NCI-H1930 (cell line): ENCODE measurements at places on chromosomes 1 and 21.

DNA sequence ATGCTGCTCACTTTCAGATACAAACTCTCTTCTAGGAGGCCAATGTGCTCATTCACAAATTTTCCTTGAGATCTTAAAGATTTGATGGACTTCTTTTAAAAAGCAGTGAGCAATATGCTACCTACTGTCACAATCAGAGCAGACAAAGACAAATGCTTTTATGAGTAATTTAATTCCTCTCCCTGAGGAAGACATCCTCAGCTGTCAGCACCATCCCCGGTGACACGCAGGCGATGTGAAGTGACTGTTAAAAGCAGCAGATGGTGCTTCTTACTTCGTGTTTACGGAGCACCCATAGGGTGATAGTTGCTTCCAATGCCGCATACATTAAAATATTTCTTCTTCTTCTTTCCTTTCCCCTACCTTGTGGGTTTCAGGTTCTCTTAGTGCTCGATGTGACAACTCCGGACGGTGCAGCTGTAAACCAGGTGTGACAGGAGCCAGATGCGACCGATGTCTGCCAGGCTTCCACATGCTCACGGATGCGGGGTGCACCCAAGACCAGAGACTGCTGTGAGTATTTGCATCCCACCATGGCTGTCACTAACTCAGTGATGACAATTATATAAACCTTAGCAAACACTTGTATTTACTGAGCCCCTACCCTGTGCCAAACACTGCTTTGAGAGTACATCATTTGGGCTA lies 29.1 kb downstream of the LAMC2 start:
- no peak for DNase-seq

DNA sequence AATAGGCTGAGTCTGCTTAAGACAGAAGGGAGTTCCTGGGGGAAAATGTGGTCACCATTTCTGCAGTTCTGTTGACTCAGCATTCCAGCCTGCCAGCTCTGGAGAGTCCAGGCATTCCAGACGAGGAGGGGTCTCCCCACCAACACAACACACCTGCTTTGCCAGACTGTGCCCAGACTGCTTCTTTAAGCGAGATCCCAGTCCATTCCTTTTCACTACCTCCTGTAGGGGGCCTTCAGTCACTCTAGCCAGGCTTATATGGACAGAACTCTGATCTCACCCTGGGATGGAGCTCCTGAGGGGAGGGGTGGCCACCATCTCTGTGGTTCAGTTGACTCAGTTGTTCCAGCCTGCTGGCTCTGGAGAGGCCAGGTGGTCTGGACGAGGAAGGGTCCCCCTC lies 48.5 kb downstream of the UBE2U start:
- DNase-seq = no peak

GRCh38 chr1:92980732-92981647 lies 19.7 kb upstream of the DIPK1A start:
- DNase-seq = no peak

DNA sequence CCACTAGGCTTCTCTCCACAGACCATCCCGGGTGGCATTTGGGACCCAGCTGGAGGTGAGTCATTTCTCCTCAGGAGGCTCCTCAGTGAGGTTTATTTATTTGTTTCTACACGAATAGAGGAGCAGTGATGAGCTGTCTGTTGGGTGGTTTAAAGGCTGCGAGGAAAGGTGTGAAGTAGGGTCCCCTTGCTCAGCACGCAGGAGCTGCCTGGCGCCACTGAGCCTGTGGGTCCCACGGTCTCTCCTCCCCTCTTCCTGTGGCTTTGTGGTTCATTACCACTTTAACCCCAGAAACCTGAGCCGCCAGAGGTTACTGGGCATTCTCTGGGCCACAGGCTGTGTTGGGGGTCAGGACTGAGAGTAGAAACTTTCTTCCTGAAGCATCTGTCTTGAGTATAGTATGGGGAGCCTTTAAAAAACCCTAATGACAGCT lies 39.9 kb downstream of the IL6R start:
- DNase-seq = no peak

GRCh38 chr1:218429301-218429700 lies 84.2 kb downstream of the TGFB2 start:
- no peak for DNase-seq

- DNase-seq = no peak
Measured at GRCh38 chr1:183609313-183609712, 19.1 kb upstream of the NCF2 start.

DNA sequence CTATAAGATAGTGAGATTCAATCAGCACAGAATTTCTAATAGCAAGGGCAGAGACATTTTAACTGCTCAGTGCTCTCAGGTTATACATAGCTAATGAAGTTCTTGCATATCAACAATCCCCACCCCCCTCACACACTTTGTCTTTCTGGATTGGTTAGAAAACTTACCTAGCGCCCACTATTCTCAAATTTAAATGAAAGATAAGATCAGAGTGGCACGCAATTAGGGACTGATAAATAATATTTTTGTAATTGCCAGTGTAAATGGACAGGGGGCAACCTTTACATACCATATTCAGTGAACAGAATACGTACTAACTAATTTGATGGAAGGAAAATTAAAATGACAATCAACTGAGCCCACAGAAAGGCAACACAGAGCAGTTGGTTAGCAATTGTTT lies 11.7 kb downstream of the SELL start:
- no peak for DNase-seq

GRCh38 chr1:196098000-196098399 lies 510.2 kb downstream of the KCNT2 start:
- DNase-seq = no peak

- no peak for DNase-seq
Measured at GRCh38 chr1:54052431-54052933, 522 bp downstream of the TMEM59 start.

DNA sequence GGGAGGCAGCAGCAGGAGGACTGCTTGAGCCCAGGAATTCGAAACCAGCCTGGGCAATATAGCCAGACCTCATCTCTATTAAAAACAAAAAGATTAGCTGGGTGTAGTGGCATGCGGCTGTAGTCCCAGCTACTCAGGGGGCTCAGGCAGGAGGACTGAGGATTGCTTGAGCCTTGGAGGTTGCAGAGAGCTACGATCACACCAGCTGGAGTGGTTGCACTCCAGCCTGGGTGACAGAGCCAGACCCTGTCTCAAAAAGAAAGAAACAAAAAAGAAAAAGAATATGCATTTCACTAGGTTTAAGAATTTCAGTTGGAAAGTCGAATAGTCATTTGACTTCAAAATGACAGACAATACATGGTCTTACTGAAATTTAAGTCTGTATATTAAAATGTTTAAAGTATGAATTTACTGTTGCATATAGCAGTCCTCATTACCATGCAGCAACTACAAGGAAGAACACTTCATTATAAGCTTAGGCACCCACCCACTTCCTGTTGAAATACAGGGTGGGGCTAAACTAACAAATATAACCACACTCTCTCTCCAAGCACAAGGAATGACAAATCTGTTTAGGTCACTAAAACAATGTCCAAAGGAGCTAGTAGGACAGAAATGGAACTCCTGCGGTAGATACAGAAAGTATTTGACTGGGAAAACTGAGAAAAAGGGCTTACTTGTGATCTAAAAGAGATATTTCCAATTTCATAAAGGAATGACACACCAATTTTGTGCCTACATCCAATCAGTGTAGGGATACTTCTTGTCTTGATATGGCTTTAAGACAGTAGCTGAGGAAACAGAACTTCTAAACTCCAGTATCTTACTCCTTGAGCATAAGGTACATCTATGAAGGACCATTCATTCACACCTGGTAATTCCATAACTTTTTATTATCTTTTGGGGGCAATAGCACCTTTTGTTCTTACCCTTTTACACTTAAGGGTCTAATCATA lies 44.1 kb downstream of the GPR3 start:
- DNase-seq = no peak

DNA sequence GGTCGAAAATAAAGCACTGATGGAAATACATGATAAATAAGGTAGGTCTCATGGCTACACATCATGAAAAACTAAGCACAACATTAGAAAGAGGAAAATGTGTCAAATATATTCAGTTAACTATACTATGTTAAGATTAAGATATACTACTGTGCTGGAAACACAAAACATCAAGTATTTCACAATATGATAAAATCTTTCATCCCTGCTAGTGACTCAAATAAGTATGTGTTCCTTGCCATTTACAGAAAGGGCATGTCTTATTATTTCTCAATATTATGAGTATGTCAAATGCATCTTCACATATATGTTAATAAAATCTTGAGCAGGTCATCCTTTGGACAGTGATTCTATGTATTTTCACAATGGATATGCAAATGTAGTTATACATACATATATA lies 1260.1 kb upstream of the ADGRL2 start:
- no peak for DNase-seq

- DNase-seq = no peak
Measured at GRCh38 chr1:155013632-155014031, 11.0 kb downstream of the ZBTB7B start.

GRCh38 chr21:28345934-28346333 lies 646.7 kb downstream of the LTN1 start:
- DNase-seq = no peak

DNA sequence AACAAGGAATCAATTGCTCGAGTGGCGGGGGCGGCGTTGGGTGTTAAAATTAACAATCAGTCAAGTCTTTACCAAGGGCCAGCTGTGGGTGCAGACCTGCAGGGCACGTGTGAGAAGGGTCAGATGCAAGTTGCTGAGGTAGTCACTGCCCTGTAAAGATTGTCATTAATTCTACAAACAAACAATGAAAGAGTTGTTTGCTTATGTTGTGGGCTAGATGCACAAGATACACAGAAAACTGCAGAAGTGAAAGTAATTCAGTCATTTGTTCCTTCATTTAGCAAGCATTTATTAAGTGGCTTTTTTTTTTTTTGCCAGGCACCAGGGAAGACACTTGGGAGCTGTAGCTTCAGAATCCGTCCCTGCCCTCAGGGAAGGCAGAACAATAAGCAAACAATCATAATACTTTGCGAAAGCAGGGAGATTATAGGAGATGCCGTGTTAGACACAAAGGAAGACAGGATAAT lies 79.5 kb downstream of the NR5A2 start:
- DNase-seq = no peak

DNA sequence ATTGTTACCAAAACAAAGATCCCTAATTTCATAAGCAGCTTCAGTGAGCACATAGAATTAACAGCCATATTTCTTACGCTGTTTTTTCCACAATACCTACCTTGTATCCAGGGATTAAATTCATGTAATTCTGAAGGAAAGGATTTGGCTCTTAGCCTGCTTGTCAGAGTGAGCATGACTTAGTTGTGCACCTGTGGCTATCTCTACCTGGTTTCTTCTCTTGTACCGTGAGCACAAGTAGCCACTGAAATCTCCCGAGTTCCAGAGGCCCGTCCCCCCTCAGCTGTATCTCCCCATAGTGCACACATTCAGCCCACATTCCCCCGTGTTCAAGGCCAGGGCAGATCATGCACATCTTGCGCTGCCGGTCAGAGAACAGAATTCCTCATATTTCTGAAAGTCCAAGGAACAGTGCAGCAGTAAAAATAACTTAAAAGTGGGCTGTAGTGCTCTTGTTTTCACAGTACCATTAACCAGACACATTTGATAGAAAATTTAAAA lies 2.3 kb downstream of the TENT5C start:
- no peak for DNase-seq

DNA sequence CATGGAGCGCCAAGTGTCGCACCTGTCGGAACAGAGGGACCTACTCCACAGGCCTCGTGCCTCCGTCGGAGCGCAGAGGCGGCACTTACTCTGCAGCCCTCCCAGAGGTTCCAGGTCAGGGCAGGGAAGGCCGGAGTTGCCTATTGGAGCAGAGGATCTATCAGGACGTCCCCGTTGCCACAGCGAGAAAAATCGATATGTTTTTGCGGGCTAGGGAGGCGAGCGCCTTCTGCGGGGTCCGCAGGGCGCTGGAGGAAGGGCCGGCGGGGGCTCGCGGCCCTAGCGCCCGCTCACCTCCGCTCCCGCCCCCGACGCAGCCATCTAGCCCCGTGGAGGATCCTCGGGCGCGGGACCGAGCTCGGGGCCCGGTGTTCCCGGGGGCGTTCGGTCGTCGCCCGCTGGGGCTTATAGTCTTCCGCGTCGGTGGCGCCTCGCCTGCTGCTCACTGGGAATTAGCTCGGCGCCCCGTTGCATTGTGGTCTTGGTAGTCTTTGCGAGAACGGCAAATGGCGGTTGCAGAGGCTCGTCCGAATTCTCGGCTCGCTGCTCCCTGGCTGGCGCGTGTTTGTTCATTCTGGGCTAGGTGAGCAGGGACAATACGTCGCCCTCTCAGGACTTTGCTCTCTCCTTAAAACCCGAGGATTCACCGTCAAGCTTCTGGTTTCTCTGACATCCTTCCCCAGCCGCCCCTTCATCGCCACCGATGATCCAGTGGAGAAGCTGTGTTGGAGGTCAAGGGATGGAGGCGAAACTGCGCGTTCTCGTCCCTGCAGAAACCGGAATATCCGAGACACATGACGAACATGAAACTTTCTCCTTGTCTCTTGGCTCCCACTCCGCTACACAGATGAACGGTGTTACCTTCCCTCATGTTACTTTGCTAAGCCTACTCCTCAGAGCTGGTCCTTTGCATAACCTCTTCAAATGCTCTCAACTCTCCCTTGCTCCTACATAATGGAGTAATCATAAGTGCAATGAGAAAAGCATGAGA lies at the start of gene JTB:
JTB (minus strand) TSS at position 425 of the 991 bp plus-strand sequence; CDS start at position 3, 422 bp downstream.
- peak; percentile 77 for DNase-seq
